Thoracic aorta (tissue), 2 donors: ENCODE measurements at places on chromosomes 5 and 9. TPM values are rescaled to one million over a fixed set of nuclear protein-coding genes. Genes with fewer than 3 reads are reported as not detected.

The PDE4D gene
- total RNA-seq = 85.8 TPM

DNA sequence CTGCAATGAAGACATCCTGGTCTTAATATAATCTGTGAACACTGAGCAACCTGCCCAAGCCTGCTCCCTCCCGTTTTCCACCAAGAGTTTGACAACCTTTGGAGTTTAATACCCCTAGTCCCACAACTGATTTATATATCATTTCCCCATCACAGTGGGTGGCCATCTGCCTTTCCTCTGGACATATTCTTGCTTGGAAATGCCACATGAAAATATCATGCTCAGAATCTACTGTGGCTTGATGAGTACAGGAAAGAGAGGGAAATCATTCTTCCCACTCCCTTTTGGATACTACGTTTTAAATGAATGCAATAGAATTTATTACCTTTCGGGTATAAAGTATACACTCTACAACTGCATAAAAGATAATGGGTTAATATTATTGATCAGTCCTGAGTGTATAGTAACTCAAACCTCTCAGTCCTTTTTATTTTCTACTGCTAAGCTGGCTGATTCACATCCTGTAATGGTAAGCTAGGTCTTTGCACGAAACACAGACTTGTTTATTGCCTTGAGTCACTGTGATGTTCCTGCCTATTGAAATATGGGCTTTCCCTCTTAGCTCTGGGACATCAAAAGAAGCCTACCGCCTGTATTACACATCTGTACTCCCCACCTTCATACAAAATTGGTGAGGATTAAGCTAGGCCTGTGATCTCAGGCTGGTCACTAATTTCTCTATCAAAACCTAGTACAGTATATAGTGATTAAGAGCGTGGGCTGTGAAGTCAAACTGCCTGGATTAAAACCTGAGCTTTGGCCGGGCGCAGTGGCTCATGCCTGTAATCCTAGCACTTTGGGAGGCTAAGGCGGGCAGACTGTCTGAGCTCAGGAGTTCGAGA lies 67.6 kb upstream of the NR5A1 start:
- H3K27me3 ChIP-seq = no peaks in the 10 kb centered on the region
- no peak for DNase-seq
- H3K36me3 ChIP-seq = no peaks in the 10 kb centered on the region
- no peaks in the 10 kb centered on the region for H3K4me1 ChIP-seq
- no peak overlapping the region for H3K4me3 ChIP-seq
- H3K27ac ChIP-seq = no peak overlapping the region

GRCh38 chr9:26656003-26656870 lies 236.4 kb downstream of the CAAP1 start:
- H3K27me3 ChIP-seq = no peaks in the 10 kb centered on the region
- no peaks in the 10 kb centered on the region for H3K4me1 ChIP-seq
- peak overlapping the region; percentile 23 for H3K4me3 ChIP-seq

GRCh38 chr9:91359083-91359482 lies 2.6 kb downstream of the AUH start:
- peaks cover 14% of the 10 kb centered on the region for H3K4me1 ChIP-seq
- H3K27ac ChIP-seq = no peak overlapping the region
- no peak for DNase-seq
- H3K36me3 ChIP-seq = no peaks in the 10 kb centered on the region

DNA sequence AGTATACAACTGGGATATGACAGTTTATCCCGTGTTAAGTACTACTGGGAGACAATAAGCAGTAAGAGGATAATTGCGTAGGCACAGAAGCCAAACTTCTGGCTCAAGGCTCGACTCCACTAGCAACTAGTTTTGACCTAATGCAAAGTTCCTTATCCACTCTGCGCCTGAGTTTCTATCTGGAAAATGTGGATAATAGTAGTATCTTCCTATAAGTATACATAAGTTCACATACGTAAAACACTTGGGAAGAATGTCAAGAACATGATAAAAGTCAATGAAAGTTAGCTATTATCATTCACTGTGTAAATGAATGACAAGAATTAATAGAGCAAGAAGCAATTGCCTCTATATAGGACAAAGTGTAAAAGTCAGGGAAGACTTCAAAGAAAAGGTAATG lies 45.7 kb downstream of the FTMT start:
- H3K27ac ChIP-seq = no peak overlapping the region
- DNase-seq = no peak
- no peaks in the 10 kb centered on the region for H3K4me1 ChIP-seq
- H3K4me3 ChIP-seq = no peak overlapping the region

The SEMA6A gene
- total RNA-seq = 11.4 TPM

The SAXO1 gene
- 0.27 TPM for total RNA-seq

- H3K4me1 ChIP-seq = no peaks in the 10 kb centered on the region
- peaks cover 11% of the 10 kb centered on the region for H3K36me3 ChIP-seq
Measured at GRCh38 chr9:76181020-76181641, 213.1 kb downstream of the RFK start.

DNA sequence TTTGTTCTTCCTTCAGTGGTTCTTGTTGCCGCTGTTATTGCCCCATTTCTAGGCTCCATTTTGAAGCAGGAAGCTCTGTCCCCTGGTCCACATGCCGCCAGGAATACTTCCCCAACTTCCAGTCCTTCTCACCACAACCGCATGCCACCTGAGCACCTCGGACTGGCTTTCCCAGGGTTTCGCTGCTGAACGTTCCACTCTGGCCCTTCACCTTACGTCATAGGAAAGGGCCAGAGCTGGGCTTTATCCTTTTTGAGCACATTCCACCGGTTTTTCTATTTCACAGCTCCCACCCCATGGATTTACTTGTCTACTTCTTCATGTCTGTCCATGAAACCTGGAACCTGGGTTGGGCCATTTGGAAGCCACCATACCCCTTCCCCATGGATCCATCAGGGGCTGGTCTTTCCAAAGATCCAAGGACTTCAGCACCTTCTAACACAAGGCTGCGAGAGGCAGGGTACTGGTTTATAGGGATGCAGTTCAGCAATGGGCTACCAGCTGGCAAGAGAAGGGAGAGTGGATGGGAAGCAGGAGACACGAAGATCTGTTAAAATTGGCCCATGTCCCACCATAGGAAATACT lies 557.4 kb downstream of the BNC2 start:
- H3K4me1 ChIP-seq = peaks cover 31% of the 10 kb centered on the region
- no peaks in the 10 kb centered on the region for H3K27me3 ChIP-seq
- no peaks in the 10 kb centered on the region for H3K36me3 ChIP-seq
- no peak overlapping the region for H3K27ac ChIP-seq
- no peak overlapping the region for H3K4me3 ChIP-seq

GRCh38 chr5:28574606-28575005 lies 1536.2 kb upstream of the CDH9 start:
- H3K36me3 ChIP-seq = no peaks in the 10 kb centered on the region
- H3K27ac ChIP-seq = no peak overlapping the region
- no peak for DNase-seq

The PHF24 gene
- 0.35 TPM for total RNA-seq

GRCh38 chr9:26748449-26749058 lies 144.0 kb downstream of the CAAP1 start:
- no peak overlapping the region for H3K4me3 ChIP-seq
- no peaks in the 10 kb centered on the region for H3K36me3 ChIP-seq
- no peaks in the 10 kb centered on the region for H3K27me3 ChIP-seq
- no peaks in the 10 kb centered on the region for H3K4me1 ChIP-seq
- no peak for DNase-seq

GRCh38 chr5:136054142-136055019 lies 25.6 kb downstream of the TGFBI start:
- H3K27ac ChIP-seq = peak overlapping the region; percentile 3
- no peak overlapping the region for H3K4me3 ChIP-seq
- H3K4me1 ChIP-seq = peaks cover 14% of the 10 kb centered on the region
- peaks cover 4% of the 10 kb centered on the region for H3K36me3 ChIP-seq
- DNase-seq = no peak

DNA sequence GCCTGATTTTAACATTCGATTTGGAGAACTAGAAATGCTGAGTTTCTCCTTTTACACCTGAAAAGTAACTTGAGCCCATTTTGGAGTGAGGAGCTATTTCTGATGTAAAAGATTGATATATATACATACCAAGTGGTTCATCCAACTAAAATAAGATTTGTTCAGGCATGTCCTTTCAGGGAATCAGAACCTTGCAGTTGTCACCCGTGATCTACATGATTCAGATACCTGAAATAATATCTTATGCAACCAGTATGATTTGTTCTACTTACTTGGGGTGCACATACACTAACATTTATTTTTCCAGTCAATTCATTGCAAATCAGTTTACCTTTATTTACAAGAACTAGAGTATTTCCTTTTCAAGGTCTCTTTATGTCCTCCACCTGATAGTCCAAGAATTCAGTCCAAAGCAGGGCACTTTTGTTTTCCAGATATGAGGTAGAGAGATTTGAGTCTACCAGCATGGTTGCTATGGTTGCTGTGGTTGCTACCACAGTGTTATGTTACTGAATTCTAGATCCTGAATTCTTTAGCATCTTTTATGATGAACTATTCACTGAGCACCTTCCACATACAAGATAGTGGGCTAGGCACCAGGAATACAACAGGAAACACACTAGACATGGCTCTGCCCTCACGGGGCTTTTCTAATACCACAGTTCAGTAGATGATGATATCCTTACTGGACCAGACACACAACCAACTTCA lies 49.3 kb downstream of the CCL28 start:
- no peaks in the 10 kb centered on the region for H3K36me3 ChIP-seq
- H3K27me3 ChIP-seq = no peaks in the 10 kb centered on the region
- H3K27ac ChIP-seq = no peak overlapping the region
- H3K4me3 ChIP-seq = no peak overlapping the region
- no peaks in the 10 kb centered on the region for H3K4me1 ChIP-seq

DNA sequence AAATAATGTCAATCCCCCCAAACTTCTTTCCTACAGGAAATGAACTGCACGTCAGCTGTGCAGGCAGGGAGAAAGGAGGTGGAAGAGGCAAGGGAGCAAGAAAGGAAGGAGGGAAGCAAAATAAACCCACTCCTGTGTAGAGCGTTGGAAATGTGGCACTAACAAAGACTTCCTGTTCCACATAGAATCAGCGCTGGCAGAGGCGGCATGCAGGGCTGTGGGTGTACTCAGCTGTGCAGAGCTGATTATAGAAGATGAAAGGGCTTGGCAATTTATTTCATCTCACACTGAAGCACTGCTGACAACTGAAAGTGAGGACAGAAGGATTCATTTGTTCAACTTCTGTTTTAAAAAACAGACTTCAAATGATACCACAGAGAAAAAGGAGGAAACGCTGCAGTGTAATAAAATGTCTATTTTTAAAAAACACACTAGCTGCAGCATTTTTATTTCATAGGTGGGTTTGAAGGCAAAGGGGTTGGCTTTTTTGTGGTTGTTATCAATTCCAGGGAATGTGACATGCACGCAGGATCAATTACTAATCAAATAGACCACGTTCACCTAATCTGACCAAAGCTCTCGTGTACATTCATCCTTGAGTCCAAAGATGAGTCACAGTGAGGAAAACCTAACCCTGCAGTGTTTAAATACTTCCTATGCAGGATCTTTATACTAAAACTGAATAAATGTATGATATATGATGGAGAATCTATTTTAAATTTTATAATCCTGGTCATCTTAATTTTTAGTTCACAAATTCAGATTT lies 583.5 kb downstream of the ZNF608 start:
- no peak overlapping the region for H3K27ac ChIP-seq
- no peaks in the 10 kb centered on the region for H3K27me3 ChIP-seq
- no peak for DNase-seq
- peak overlapping the region; percentile 46 for H3K4me3 ChIP-seq
- no peaks in the 10 kb centered on the region for H3K4me1 ChIP-seq

The NR6A1 gene
- 4.6 TPM for total RNA-seq

DNA sequence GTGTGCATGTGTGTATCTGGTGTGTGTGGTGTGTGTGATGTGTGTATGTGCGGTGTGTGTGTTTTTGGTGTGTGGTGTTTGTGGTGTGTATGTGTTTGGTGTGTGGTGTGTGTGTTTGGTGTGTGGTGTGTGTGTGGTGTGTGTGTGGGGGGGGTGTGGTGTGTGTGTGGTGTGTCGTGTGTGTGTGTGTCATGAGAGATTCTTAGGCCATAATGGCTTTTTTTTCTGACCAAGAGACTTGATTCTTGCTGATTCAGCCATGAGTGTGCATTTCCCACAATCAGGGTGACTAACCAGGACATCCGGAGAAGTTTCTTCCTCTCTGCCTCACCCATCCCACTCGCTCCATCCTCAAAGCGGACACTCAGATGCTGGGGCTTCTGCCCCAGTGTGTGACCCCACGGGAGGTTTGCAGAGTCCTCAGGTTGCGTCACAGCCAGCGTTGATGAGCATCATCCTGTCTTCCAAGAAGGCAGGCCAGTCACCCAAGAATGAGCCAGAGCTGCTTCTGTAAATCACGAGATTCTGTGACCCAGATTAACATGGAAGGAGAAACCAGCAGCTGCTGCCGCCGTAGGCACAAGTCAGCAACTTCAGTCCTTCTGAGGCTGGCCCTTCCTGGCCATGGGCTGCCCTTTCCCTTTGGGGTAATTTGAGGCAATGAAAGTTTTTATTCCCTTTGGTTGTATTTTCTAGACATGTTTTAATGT lies 12.5 kb upstream of the CTSL start:
- H3K4me1 ChIP-seq = peaks cover 28% of the 10 kb centered on the region
- H3K27me3 ChIP-seq = no peaks in the 10 kb centered on the region
- peak; percentile 80 for DNase-seq
- peak overlapping the region; percentile 58 for H3K4me3 ChIP-seq
- H3K36me3 ChIP-seq = no peaks in the 10 kb centered on the region

- H3K36me3 ChIP-seq = no peaks in the 10 kb centered on the region
- peaks cover 6% of the 10 kb centered on the region for H3K4me1 ChIP-seq
- H3K4me3 ChIP-seq = no peak overlapping the region
Measured at GRCh38 chr9:120363697-120364096, 216.3 kb downstream of the CDK5RAP2 start.

DNA sequence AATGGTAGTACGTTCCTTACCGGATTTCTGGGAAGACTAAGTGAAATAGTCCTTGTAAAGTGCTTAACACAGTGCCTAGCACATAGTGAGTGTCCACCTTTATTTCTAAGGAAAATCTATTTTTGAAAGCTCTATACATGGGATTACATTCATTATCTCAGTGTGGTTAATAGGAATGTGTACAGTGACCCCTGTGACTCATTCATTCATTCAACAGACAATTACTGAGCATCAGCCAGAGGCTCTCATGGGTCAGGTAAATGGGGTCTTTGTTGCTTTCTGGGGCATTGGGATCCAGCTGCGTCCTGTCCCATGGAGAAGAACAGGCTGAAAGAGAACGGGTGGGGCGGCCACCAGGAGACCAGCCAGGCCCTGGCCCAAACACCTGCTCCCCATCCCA lies 226.2 kb upstream of the TBC1D2 start:
- no peaks in the 10 kb centered on the region for H3K4me1 ChIP-seq
- H3K27me3 ChIP-seq = no peaks in the 10 kb centered on the region
- no peak for DNase-seq
- H3K4me3 ChIP-seq = no peak overlapping the region
- H3K27ac ChIP-seq = no peak overlapping the region

The BNC2 gene
- 16.1 TPM for total RNA-seq

GRCh38 chr9:128940271-128940921 lies 7.0 kb downstream of the DOLK start:
- no peak overlapping the region for H3K4me3 ChIP-seq
- H3K27ac ChIP-seq = no peak overlapping the region
- H3K36me3 ChIP-seq = peaks cover 11% of the 10 kb centered on the region
